ENCODE measurements at places on chromosomes 6 and 20.
A peak's percentile ranks its signal among the peaks of the same experiment; 100 is the strongest.

DNA sequence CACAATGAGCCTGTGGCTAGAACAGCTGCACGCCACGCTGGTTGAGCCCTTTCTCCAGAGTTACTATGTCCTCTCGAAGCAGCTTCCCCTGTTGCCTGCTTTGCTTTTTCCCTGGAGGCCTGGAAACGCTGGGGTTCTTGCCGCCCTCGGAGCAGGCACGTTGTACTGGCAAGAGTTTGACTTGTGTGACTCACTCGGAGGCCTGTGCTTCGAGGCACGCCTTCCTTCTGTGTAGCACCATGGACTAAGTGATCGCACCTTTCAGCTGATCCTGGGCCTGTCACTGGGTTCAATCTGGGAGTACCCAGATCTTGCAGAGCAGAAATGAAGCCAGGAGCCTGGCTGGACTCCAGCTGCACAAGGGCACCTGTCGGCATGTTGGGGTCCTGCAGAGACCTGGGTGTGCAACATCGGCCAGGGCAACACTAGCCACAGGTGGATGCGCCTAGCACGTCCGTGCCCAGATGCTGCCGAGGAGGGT is 5.2 kb downstream of the INSM1 start:
- DNase-seq = no peak

DNA sequence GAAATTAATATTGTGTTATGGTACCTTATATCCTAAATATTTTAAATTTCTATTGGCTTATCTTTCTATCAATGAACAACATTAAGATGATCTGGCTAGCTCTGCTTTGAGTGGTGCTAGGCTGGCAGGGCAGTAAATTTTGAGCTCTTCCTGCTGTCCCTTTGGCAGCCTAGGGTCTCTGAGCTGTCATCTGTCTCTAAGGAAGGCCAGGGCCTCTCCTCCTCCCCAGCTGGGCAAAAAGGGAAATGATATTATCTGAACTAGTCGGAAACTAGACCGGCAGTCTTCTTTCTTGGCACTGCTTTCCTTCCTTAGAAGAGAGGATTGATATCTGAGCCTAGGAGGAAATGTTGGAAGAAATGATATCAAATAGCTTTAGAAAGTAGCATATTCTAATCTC is 176.7 kb upstream of the BTBD3 start:
- no peak for DNase-seq

GRCh38 chr6:22632581-22633145 is 63.3 kb downstream of the HDGFL1 start:
- no peak for DNase-seq

DNA sequence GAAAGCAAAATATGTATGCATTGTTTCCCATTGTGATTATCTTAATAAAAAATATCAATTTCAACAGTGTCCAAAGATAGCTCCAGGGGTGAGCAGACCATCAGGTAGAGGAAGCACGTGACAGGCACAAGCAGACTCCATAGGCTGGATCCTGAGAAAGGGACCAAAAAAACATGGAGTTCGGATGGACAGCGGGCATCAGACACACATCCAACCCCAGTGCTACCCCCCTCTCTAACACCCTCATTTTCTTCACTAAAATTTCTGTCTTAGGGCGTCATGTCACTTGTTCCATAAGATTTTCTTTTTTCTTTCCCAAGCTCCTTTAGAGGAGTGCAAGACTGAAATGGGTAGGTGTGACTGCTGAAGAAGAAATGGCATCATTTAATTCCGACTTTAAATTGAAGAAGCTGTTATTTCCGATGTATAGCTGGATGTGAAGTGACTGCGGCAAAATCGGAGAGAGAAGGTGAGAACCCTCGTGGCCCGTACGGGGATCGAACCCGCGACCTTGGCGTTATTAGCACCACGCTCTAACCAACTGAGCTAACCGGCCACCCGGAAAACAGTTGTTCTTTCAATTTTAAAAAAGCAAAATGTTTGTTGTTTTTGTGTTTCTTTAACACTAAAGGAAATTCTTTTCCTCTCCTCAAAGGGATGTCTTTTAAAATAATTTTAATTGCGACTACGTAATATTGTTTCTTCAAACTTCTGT is 10.3 kb upstream of the PRSS16 start:
- no peak for DNase-seq

GRCh38 chr6:14693301-14694192 is 552.3 kb upstream of the JARID2 start:
- no peak for DNase-seq

GRCh38 chr20:1993986-1994385 is at the start of gene PDYN:
Gene PDYN, minus strand, starts transcription at chr20:1994058. Its CDS starts 10,974 bp downstream, at chr20:1983084.
- peak; percentile 42 for DNase-seq

GRCh38 chr20:20184706-20185105 is 132.4 kb downstream of the CFAP61 start:
- no peak for DNase-seq

- no peak for DNase-seq
These were observed 144.6 kb downstream of the TSHZ2 start for GRCh38 chr20:53116733-53117132.

DNA sequence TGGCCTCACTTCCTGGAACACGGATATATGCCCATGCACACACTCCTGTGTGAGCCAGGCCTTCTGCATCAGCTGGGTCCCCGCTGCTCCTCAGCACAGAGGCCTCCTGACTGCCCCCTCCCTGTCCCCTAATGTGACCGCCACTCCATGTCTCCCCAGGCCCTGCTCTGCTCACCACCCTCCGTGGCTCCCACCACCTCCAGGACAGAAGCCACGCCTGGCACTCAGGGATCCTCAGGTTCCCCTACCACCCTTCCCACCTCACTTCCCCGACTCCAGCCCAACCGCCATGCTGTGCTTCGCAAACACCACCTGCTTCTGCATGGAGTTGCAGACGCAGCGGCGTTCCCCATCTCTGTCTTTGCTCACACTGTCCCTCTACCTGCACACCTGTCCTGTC is 4.3 kb upstream of the SRC start:
- DNase-seq = no peak

- DNase-seq = no peak
These were observed 119.6 kb upstream of the RNF24 start for GRCh38 chr20:4134861-4135379.

DNA sequence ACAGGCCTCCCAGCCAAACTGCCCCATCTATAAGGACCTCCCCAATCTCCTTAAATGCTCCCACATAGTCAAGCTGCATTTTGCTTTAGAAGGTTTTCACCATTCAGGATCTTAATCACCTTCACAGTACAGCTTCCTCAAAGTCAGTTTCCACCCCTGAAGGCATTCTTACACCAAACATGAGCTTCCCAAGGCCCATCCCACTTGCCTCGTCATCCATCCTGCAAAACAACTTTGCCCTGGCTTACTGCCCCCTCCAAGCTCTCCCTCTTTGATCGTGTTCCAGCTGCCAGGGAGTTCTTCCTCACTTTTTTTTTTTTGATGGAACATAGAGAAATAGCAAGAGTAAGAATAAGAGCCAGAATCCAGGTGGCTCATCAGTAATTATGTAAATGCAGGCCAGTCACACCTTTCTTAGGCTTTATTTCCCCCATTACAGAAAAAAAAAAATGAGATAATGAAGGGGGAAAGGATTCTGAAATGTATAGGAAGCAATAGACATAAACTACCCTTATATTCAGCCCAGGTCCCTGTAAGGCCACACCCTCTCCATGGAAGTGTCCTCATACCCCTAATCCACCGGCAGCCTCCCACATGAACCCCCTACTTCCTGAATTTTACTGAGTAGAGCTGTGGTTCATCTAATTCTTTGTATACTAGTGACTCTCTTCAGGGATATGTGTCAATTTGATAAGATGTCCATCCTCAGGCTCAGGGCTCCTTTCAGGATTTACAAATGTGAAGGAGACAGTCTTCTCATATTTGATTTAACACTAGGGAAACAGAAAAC is 12.7 kb downstream of the TRIM27 start:
- DNase-seq = no peak

GRCh38 chr6:157574851-157575424 is 193.9 kb downstream of the ZDHHC14 start:
- DNase-seq = no peak

- no peak for DNase-seq
These were observed 114.0 kb upstream of the FKBP1C start for GRCh38 chr6:63097222-63097621.

- no peak for DNase-seq
These were observed 9.7 kb upstream of the GCNT2 start for GRCh38 chr6:10511477-10511876.

DNA sequence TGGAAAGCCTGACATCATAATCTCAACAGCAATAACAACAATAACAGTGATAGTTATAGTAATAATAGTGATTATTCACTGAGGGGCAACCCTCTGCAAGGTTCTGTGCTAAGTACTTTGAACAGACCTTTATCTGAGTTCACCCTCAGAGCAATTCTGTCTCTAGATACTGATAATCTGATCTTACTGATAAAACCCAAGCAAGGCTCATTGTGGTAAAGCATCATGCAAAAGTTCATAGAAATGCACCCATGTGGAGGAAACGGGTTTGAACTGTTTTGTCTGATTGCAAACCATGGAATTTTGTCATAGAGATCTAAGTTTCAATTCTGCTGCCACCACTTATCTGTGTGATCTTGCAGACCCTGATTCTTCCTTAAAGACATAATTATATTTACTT is 1.3 kb upstream of the KIAA0408 start:
- no peak for DNase-seq

GRCh38 chr20:59782986-59783640 is 150.3 kb downstream of the SYCP2 start:
- peak; percentile 37 for DNase-seq

- no peak for DNase-seq
These were observed 161.1 kb downstream of the FARS2 start for GRCh38 chr6:5422321-5422915.

GRCh38 chr6:151293688-151294016 is 53.9 kb downstream of the AKAP12 start:
- DNase-seq = no peak

DNA sequence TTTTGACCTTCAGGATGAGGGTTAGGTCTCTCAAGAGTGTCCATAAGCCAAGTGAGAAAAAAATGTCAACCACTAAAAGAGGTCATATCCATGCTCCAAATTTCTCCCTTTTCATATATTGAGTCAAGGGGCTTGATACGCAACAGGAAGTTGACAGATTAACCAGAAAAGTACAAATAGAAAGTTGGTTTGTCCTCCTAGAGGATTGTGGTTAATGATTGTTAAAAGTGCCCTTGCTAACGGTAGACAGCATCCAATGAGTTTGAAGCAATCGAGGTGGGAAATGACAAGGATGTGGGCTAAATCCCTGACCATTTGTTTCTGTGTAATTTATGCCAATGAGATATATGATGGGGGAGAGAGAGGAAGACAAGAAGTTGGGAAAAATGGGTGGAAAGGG is 18.1 kb upstream of the HBS1L start:
- DNase-seq = no peak

DNA sequence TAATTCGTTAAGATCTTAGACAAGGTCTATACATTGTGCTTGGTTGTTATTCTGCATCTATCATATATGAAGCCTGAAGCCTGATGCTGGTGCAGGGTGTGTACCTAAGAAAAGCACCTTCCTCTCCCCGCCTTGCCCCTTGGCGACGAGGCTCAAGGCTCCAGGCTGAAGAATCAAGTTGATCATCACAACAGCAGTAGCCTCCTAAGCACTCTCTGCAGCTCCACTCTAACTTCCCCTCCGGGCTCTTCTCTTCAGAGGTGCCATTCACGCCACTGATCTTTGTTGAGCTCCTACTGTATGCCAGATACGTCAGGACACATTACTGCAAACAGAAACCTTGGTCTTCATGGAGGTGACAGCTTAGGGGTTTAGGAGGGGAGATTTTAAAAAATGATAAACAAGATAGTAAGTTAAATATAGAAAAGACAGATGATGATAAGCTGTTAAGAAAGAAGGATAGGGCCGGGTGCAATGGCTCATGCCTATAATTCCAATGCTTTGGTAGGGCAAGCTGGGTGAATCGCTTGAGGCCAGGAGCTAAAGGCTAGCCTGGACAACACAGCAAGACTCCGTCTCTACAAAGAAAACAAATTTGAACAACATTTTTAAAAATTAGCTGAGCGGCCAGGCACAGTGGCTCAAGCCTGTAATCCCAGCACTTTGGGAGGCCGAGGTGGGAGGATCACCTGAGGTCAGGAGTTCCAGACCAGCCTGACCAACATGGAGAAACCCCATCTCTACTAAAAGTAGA is 38.4 kb upstream of the ZNF217 start:
- peak; percentile 52 for DNase-seq

GRCh38 chr6:3615391-3616380 is 135.8 kb downstream of the PXDC1 start:
- peak; percentile 52 for DNase-seq

DNA sequence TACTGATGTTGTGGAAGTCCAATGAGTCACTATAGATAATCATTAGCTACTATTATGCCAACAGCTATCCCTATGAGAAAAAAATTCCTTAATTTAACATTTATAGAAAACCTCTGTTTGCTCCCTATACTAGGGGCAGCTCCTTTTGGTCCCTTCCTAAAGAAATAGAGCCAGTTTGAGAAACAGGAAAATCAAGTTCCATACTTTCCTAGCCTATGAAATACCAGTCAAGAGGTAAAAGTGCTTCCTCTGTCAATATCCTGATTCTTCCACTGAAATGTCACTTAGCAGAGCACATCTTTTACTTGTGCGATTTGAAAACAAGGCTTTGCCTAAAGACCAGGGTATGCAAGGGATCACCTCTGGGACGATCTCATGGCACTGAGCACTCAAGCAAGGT is 14.5 kb upstream of the TRIM39 start:
- no peak for DNase-seq

DNA sequence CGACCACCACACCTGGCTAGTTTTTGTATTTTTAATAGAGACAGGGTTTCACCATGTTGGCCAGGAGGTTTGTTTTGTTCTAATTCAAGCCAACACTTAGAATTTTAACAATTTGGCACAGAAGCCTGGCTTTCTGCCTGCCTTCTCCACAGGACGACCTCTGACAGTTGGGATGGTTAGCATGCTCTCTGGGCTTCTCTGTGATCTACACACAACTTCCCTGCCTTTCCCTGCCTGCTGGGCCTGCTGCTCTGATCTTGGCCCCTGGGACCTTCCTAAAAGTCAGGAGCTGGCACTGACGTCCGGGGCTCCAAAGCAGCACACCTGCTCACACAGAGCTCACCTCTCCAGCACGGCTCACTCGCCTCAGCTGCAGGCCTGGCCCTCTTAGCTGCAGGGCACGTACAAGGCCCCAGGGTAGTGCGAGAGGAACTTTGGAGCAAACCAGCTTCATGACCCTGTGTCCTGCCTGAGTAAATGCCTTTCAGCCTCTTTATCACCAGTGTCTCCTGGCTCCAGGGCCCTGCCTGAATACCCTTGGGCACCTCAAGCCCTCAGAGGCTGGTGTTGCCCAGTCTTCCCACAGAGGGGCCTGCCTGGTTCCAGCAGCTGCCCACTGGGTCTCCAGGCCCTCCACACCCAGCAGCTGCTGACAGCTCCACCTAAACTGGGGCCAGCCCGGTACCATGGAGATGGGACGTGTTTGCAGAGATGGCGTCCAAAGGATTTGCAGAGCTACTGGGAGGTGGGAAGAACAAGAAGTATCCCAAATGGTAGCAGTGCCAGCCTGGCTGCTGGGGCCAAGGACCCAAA is 96.0 kb downstream of the PSMB1 start:
- no peak for DNase-seq

DNA sequence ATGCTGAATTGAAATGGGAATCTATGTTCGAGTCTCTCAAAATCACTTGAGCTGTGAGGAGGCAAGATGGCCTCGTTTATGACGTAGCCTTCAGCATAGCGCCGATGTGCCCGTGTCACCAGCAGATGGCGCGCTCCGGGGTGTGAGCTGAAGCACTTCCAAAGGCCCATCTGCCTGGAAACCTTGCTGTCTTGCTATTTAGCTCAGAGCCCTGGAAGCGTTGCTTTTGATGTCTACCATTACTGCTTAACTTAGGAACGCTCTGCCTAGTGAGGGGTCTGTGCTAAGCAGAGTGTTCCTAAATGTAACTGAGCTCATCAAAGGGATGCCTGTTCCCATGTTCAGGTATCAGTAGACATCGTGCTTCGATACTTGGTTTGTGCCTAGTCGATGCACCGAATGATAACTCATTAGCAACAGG is 67.7 kb downstream of the SYCP2L start:
- DNase-seq = no peak

Data from vagina (tissue), 2 donors.